ENCODE measurements at places on chromosomes 5 and 9.

DNA sequence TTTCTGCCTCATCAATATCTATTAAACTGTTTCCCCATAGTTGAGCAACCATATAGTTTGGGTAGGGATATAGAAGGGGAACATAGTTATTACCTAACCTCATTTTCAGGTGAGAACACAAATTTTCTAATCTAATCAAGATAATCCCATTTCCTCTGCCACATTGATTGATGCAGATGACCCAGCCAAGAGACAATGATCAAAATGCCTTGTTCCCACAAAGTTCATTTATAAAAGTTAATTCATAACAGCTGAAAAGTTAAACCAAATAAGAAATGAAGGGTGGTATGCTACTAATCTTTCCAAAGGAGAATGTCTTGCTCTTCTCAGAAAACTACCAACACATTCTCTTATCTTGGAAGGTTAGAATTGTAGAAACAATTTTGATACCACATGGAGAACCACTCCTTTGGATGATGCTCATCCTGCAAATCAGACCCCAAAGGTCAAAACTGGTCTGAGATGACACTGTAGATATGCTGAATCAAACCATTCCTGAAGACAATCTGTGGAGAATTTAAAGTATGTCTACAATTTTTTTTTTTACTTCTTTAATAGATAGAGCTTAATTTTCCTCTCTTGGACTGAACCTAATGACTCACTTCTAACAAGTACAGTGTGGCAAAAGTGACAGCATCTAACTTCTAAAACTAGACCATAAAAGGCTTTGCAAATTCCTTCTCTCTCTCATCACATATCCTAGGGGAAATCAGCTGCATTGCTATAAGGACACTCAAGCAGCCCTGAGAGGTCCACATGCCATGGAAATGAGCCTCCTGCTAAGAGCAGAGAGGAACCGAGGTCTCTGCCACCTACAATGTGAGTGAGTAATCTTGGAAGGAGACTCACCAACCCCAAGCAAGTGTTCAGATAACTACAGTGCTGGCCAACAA is 586.7 kb upstream of the TUSC1 start:
- DNase-seq: no peak

GRCh38 chr5:65760504-65761275 is 38.7 kb downstream of the NLN start:
- DNase-seq: no peak

GRCh38 chr9:133990366-133991213 is 1.5 kb downstream of the VAV2 start:
- no peak for DNase-seq

DNA sequence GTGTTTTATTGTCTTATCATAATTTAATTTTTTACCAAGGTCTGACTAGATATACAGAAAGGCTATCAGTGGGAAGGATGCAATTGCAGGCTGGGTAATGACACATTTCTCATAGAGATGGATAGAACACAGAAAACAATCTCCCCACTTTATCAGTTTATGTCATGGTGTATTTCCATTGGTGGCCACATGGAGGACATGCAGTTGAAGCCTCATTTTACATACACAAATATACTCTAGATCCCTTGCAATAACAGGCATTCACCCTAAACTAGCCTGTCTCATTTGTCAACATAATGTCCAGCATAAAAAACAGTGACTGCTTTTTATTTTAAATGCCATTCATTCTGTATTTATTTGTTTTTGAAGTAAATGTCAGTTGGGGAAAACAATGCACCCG is 526.3 kb downstream of the GABRG2 start:
- DNase-seq: no peak

DNA sequence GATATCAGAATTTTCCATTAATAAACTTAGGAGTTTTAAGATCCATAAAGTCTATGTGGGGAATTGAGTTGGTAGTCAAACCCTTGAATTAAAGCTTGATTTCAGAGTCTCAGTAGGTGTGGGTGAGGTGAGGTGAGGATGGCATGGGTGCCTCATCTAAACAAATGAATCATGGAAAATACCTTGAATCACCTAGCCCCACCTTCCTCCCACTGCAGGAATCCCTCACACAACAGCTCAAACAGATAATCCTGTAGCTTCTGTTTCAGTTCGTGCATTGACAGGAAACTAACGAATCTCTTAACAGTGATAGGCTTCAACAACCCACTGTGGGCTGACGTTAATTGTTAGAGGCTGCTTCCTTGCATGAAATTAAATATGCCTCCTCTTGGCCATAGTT is 185.0 kb downstream of the SREK1 start:
- DNase-seq: no peak

- DNase-seq: no peak
Measured at GRCh38 chr5:158857371-158857770, 242.3 kb downstream of the EBF1 start.

GRCh38 chr5:179238628-179238970 is 106.7 kb downstream of the ADAMTS2 start:
- DNase-seq: no peak

DNA sequence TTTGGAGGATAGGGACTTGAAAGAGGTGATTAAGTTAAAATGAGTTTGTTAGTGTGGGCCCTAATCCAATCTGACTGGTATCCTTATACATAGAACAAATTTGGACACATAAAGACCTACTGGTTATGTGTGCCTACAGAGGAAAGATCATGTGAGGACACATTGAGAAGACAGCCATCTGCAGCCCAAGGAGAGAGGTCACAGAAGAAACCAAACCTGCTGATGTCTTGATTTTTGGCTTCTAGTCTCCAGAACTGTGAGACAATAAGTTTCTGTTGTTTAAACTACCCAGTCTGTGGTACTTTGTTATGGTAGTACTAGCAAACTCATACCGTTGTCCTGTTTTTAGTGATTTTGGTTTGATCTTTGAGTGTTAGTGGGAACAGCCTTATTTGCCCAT is 18.3 kb downstream of the RNF180 start:
- DNase-seq: no peak

DNA sequence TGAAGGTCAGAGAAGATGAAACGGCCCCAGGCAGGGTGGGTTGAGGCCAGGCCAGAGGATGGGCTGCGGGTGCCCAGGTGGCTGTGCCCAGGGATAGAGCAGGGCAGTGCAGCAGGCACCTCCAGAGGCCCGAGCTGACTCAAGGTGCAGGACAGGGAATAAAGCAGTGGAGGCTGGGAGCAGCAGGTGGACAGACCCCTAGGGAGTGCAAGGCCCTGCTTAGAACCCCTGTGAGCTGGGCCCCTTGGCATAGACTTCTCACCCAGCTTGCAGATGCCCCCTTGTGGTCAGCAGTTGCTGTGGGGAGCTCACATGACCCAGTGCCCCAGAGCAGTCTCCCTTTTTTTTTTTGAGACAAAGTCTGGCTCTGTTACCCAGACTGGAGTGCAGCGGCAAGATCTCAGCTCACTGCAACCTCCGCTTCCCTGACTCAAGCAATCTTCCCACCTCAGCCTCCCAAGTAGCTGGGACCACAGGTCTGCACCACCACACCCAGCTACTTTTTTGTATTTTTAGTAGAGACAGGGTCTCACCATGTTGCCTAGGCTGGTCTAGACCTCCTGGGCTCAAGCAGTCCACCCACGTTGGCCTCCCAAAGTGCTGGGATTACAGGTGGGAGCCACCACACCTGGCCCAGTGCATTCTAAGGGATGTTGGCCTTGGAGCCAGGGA is 118.8 kb downstream of the WNK2 start:
- DNase-seq: peak; percentile 27

DNA sequence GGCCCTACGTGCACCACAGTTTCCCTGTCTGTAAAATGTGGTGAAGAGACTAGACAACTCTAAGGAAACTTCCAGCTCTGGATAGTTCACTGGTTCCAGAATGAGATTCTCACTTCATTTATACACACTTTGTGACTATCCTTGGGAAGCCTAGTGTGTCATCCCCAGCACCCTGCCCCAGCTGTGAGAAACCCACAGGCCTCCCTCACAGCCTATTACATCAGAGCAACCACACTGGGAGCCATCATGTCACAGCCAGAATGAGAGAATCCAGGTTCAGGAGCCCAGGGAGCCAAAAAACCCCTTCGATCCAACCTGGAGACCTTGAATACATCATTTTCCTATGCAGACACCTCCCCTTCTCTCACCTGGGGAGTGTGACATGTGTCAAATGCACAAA is 21.0 kb upstream of the HAND1 start:
- no peak for DNase-seq

GRCh38 chr9:97507428-97507984 is 6.0 kb downstream of the TMOD1 start:
- DNase-seq: no peak

DNA sequence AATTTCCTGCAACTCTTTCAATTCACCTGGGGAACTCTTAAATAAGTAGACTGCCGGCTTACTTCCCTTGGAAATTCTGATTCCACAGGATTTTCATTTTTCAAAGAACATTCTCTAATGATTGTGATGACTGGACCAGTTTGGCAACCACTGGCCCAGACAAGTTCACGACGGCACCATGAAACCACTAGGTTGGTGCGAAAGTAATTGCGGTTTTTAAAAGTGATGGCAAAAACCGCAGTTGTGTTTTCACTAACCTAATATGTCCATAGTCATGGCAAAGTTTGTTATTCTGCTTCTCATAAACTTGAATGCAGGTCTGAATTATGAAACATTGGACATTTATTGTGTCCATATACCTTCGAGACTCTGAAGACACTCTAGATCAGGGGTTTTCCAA is 317.2 kb downstream of the IRX1 start:
- DNase-seq: no peak

DNA sequence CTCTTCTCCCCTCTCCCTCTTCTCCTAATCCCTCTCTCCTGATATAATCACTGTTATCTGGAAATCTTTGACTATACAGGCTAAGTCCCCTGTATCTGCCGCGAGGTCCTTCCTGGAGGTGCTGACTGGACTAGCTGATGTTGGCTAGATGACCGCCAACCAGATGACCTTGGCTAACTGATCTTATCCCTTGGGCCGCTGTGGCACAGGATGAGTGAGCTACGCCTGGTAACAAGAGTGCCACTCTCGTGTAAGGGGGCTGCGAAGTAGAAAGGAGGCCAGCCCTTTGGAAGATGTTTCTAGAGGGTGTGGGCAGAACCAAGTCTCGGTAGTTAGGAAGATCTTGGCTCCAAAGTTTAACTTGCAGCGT is 345 bp upstream of the PRRC1 start:
- DNase-seq: no peak

GRCh38 chr5:119275601-119276173 is 80.1 kb upstream of the TNFAIP8 start:
- no peak for DNase-seq

DNA sequence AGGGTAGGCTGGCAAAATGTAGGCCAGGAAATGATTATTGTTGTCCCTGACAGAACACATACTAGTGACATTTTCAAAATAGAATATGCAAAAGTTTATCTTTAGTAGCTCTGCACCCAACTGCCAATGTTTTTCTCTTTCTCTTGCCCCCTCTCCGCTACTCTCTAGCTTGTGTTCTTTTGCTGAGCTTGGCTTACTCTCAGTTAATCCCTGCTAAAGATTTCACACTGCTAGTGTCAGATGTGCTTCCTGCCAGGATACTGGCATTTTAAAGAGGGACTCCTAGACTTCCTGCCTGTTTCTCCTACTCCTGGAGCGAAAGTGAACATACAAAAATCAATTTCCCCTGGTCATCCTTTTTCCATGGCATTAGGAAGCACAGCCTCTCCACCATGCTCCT is 260.5 kb downstream of the ARRDC3 start:
- no peak for DNase-seq

DNA sequence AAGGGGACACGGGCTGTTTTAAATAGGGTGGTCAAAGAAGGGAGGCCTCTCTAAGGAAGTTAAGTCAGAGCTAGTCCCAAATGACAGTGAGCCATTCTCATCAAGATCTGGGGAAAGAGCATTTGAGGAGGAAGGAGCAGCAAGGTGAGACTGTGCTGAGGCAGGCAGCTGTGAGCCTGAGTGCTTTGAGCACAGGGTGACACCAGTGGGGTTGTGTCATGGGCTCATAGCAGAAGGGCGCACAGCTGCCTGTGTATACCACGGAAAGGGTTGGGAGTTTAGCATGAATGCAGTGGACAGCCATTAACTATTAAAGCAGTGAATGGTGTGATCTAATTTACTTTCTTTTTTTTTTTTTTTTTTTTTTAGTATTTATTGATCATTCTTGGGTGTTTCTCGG is 19.2 kb downstream of the DMRT1 start:
- no peak for DNase-seq

DNA sequence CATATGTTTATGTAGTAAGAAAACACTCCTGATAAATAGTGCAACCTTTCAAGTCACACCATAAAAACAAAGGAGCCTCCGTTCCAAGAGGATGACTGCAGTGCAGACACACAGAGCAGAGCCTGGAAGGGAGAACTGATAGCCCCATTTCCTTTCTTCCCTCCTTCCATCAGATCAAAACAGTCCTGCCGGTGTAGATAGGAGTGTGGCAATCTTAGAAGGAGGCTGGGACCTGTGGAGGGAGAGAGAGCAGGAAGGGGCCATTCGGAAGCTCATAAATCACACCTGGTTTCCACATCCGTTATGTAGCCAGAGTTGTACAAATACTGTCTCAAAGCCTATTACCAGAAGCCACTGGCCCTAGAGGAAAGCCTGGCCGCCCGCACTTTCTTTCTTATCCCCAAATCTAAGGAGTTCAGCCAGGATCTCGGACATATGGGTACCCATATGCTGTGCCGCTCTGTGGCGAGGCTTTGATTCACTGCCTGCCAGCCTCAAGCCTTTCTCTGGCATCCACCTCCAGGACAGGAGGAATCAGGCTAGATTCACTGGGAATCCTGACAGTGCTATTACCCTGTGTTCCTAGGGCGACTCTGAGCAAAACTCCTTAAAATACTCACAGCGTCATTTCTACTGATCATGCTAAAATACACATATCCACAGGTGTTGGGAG is 26.9 kb downstream of the DAP start:
- DNase-seq: no peak

All from stimulated activated CD4-positive, alpha-beta T cell treated with anti-CD3 and anti-CD28 coated beads, Interleukin-15, amount 100 ng/mL, for 1 hour (primary cell).